ENCODE measurements at places on chromosomes 13 and 19.

GRCh38 chr13:58876473-58876872 is 1244.9 kb downstream of the PCDH17 start:
- DNase-seq = no peak

- no peak for DNase-seq
Measured at GRCh38 chr19:43779820-43780219, 953 bp downstream of the KCNN4 start.

DNA sequence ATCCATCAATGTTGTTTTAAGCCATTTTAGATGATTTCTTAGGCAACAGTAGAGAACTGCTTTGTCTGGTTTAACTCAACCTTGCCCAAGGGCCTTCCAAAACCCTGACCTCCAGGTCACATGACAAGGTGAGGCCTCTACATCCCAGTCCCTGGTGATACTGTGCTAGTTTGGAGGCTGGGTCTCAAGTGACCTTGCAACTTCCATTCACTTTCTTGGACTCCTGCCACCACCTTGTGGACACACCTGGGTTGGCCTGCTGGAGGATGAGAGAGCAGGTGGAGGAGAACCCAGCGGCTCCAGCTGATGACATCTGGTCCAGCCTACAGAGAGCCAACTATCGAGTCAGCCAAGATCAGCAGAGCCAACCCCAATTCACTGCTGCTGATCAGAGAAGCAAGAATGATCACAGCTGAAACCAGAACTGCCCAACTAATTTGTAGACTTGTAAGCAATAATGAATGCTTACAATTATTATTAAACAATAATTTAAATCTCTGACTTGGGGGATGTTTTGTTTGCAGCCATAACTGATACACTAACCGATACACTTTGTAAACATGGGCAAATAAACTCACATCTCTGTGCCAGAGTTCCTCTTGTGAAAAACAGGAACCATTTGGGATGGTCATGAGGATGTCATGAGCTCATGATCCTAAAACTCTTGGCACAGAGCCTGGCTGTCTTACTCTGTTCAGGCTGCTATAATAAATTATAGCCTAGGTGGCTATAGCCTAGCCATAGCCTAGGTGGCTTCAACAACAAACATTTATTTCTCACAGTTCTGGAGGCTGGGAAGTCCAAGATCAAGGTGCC is 11.5 kb downstream of the FAM187B start:
- DNase-seq = peak; percentile 33

- DNase-seq = no peak
Measured at GRCh38 chr13:43686557-43686956, 100.2 kb downstream of the ENOX1 start.

GRCh38 chr13:22227895-22228294 is 557.0 kb downstream of the FGF9 start:
- no peak for DNase-seq

DNA sequence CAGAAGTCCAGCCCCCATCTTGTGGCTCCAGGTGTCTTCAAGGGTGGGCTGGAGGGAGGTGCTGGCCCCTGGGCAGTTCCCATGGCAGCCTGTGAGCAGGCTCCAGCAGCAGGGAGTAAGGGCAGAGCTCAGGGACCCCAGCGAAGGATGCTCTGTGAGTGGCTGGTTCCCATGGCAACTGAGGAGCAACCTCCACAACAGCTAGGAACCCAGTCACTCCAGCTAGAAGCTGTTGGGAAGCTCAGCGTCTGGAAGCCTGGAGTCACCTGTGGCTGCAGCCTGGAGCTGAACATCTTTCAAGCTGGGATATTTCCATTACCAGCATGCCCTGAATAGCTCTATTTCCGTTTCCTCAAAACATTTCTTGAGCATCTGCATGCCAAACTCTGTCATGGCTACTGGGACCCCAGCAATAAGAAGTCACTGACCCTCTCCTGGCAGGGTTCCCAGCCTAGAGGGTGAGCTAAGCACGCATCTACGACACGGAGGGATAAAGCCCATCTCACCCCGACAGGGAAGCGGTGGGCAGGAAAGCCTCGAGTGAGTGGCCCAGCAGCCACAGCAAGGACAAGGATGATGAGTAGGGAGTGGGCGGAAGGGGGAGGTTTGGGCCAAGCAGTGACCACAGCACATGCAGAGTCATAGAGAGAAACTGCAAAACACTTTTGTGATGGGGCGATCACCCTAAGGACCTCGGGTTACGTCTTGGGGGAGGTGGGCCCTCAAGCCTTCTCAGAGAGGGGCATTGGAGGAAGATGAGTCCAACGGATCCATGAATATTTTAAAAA is 52.6 kb downstream of the ALOX5AP start:
- no peak for DNase-seq

DNA sequence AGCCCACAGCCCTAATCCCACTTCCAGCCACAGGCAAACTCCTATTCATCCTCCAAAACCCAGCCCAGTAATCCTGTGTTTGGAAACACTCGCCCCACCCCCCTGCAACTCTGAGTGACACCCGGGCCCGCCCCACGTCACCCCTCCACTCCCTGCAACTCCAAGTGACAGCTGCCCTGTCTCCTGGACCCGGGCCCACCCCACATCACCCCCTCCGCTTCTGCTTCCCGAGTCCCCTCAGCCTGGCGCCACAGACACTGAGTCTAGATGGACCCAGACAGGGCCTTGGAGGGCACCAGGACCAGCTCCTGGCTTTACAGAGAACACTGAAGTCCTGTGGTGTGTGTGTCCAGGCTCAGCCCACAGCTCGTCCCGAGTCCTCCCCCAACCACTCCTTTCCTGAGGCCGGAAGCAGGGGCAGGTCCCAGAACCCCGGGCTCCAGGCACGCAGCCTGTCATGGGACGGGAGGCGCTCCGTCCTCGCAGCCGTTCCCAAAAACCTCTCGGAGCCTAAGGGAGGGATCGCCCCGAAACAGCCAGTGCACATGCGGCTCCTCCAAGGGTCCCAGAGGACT is 7.7 kb downstream of the REXO1 start:
- no peak for DNase-seq

DNA sequence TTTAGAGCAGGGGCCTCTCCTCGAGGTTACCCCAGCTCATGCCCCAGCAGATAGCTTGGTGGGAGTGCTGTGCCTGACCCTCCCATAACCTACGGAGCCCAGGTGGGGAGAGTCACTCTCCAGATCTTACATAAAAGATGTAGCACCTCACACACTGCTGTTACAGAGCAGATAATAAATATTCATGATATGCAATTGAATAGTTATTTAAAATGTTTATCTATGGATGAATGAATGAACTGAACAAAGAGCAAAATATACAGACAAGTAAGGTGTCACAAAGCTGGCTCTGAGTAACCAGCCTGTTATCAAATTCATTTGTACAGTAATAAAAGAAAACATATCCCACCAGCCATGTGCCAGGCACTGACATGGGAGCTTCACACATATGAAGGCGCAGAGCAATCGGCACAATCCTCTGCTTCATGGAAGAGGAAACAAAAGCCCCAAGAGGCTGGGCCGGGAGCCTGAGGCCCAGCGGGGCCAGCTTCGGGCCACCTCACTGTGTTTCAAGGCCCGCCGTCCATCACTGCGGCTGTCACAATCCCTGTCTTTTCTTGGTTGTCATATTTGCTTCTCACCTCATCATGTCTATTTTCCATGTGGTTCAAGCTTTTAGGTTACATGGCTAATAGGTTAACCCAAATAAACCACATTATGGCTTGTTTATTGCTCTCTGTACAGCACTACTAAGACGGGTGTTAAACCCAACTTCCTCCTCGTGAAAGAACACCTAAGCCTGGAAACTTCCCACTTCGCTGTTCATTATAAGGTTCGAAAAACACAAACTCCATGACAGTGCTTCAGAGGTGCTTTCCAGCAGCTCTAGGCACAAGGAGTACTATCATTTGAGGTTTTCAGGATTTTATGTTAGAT is 78.4 kb downstream of the IRS2 start:
- no peak for DNase-seq

DNA sequence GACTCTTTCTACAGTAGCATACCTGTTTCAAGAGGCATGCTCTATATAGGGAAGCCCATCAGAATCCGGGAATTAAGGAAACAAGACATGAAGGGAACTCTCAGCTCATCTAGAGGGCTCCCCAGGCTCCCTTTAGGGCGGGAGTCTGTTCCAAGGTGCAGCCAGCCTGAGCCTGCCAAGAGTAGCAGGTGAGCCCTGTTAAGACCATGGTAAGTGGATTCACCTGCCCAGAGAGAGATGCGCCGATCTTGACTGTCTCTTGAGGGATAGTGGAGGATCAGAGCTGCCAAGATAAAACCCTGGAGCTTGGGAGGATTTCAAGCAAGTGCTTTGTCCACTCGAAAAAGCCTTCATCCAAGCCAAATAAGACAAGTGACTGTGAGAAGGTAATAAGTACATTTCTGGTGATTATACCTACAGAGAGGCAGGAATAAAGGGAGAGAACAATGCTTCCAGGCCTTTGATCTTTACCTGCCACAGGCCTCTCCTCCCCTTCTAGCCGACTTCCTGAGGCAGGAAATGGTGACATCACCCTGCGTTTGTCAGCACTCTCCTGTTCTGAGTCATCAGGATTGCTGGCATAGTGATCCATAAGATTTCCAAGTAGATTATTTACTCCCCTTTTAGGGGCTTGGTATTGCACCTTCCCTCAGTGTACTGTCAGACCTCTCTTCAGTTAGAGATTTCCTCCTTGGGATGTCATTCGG is 31.5 kb downstream of the KLF5 start:
- DNase-seq = no peak

DNA sequence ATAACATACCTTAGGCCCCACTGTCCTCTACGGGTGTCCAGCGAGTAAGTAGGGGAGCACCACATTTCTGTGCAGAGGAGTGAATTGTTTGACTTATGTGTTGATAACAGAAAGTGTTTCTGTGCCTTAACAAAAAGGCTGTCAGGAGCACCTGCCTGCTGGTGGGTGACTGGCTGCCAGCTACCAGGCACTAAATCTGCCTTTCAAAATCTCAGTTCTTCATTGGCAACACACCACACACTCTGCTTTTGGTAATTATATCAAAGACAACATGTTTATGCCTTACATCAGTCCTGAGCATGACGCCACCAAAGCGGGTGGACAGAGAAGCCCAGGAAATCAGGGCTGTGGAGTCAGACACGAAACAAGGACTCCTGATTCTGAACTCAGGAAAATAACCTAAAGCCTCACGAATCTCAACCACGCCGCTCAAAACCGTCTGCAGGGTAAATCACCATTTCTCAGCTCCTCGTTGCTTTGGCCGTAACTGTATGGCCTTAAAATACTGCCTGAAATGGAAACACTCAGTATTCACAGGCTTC is 105.2 kb upstream of the SOX1 start:
- DNase-seq = no peak

DNA sequence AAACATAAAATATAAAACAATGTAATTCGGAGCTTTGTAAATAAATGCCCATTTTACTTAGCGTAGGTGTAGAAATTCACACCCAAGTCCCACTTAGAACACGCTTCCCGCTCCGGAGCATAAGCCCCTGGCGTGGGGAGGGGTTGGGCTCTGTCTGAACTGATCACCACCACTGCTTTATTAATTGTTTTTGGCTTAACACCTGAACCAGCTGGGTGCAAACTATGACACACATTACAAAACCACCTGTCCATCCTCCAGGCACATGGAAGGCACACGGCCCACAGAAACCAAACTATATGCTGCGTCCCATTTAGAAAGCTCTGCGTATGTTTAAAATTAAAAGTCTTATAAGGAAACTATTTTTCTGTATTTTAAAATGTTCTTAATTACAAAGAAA is 25.9 kb downstream of the RASA3 start:
- DNase-seq = no peak

GRCh38 chr19:29324717-29325116 is 111.8 kb upstream of the UQCRFS1 start:
- DNase-seq = no peak

DNA sequence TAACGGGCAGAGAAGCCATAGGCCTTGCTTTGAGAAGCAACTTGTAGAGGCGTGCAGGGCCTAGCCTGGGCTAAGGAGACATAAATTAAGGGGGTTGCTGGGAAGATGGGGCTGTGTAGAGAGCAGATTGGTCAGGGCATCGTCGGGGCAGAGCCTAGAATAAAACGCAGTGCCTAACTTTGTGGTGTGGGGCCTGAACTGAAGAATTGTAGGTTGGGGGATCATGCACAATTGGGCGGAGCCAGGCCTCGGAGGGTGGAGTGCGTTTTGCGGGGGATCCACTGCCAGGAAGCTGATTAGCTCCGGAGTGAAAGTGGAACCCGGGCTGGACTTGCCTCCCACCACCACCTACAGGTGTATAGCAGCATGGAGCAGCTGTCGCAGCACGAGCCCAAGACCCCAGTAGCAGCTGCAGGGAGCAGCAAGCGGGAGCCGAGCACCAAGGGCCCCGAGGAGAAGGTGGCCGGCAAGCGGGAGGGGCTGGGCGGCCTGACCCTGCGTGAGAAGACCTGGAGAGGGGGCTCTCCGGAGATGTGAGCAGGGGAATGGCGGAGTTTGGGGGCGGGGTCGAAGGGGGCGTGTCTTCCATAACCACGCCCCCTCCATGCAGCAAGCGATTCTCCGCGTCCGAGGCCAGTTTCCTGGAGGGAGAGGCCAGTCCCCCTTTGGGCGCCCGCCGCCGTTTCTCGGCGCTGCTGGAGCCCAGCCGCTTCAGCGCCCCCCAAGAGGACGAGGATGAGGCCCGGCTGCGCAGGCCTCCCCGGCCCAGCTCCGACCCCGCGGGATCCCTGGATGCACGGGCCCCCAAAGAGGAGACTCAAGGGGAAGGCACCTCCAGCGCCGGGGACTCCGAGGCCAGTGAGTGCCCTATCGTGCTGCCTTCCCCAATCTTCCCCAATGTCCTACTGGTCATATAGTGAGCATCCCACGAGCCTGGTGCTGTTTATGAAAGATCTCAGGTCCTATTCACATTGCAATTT is 13.8 kb downstream of the DNASE2 start:
- DNase-seq = peak; percentile 35

DNA sequence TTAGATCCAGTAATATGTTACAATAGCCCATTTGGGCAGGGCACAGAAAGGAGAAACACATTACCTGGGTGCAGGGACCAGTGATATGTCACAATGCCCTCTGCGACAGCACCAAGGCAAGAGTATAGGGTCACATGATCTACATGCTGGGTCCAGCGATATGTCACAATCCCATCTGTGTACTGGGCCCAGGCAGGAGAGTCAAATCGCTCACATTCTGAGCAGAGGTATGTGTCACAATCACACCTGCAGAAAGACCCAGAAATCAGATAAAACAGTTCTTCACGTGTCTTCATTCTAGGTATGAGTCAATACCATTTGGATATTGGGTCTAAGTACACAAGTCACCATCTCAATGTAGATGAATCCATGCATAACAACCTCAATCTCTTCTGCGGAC is 7.1 kb upstream of the ZNF43 start:
- no peak for DNase-seq

GRCh38 chr13:69970520-69970919 is 137.1 kb upstream of the ATXN8OS start:
- DNase-seq = no peak

Measured in central memory CD4-positive, alpha-beta T cell (primary cell).